ENCODE measurements at places on chromosomes 4 and X.

DNA sequence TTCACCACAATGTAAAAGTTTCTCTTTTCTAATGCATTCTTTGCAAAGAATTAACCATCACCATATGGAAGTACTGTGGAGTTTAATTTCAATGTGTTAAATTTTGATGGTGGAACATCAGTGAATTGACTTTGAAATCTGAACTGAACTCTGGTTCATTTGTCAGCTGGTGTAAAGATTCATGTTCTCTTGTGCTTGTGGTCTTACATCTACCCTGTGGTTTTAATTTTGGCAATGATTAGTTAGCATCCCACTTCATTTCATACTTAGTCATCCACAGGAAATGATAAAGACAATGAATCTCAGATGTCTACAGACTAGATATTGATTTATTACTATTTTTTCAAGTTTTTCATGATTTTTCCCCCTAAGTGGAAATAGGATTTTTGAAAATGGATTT is 77.8 kb downstream of the GRID2 start:
- no peak for DNase-seq

GRCh38 chr4:117823388-117823787 is 210.9 kb upstream of the NDST3 start:
- no peak for DNase-seq

DNA sequence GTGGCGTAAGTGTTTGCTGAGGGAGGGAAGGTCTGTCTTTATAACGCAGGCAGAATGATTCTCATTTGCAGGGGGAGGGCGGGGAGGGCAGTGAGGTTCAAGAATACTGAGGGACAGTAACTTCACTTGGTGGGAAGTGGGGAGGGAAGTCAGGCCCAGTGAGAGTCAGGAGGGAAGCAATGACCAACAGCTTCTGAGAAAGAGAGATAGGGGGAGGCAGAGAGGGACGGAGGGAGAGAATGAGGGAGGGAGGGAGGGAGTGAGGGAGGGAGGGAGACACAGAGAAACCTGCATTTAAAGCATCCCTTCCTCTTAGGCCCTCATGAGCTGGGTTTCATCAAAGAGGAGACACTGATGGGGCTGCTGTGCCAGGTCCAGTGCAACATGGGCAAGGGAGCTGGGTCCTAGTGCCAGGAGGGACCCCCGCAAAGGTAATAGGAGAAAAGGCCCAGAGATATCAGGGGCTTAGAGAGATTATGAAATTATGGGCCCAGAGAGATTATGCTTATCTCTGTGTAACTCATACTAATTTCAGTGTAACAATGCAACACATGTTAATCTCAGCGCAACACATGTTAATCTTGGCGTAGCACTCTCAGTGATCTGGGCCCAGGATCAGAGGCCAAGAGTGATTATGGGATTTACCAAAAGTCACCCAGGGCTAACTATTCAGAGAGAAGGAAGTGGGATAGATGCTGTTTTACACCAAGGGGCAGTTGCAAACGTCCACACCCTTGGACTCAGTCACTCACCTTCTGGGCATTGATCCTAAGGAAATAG is 112.1 kb downstream of the DRD5 start:
- no peak for DNase-seq

DNA sequence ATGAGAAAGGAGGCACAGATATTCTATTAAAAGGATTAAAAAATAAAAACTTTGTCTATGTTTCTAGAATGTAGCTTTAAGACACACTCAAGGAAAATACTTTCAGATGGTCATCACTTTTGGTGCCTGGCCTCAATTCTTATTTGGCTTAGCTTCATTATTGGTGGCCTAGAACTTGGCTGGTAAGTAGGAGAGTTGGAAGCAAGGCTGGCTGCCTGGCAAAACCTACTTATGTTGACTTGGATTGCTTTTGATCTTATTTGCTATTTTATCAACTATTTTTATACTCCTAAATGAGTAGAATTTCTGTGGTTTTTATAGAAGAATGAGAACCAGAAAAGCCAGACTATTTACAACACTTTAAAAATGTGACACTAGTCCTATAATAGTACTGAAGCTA is 35.3 kb upstream of the JADE3 start:
- DNase-seq: no peak

DNA sequence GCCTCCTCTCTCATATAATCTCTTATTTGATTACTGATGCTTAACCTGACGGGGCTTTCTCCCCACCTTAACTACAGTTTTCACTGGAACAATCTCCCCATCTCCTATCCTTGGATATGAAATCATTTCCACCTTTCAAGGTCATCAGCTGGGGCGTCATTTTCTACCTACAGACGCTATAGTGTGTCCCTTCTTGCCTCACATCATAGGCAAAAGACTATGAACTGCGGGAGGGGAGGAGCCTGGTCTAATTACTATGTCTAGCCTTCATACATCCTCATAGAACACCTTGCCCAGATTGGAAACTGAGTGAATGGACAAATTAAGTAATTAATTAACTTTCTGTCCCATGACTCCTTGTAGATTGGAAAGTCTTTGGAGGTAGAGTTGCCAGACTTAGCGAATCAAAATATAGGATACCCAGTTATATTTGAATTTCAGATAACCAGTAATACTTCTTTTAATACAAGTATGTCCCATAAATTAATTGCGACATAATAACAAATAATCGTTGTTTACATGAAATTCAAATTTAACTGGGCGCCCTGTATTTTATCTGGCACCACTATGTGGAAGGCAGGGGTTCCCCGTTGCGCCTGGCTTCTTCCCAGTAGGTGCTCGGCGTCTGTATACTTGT is 752 bp upstream of the ATP6AP2 start:
- no peak for DNase-seq

DNA sequence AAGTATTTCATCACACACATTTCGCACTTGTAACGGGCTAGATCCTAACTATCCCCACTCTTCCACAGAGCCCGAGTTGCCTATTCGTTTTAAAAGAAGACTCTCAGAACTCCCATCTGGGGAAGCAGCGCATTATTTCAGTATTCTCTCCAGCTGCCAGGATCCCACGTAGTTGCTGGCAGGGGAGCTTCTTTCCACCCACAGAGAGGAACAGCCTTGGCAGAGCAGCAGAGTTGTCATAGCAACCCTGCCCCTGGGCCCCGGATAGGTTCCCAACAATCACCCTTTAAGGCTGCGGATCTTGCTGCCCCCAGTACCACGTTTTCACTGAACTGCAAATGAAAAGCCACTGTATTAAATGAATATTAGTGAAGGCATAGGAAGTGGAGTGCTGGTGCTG is 106.7 kb downstream of the GPM6A start:
- DNase-seq: no peak
